ENCODE measurements at places on chromosomes 5 and 9.

- DNase-seq: no peak
Observed at GRCh38 chr5:93017376-93017775, 563.6 kb downstream of the NR2F1-AS1 start.

GRCh38 chr5:177300236-177300880 lies 3.2 kb downstream of the RAB24 start:
- DNase-seq: peak; percentile 72

- DNase-seq: no peak
Observed at GRCh38 chr9:83433846-83434245, 104.4 kb downstream of the FRMD3 start.

DNA sequence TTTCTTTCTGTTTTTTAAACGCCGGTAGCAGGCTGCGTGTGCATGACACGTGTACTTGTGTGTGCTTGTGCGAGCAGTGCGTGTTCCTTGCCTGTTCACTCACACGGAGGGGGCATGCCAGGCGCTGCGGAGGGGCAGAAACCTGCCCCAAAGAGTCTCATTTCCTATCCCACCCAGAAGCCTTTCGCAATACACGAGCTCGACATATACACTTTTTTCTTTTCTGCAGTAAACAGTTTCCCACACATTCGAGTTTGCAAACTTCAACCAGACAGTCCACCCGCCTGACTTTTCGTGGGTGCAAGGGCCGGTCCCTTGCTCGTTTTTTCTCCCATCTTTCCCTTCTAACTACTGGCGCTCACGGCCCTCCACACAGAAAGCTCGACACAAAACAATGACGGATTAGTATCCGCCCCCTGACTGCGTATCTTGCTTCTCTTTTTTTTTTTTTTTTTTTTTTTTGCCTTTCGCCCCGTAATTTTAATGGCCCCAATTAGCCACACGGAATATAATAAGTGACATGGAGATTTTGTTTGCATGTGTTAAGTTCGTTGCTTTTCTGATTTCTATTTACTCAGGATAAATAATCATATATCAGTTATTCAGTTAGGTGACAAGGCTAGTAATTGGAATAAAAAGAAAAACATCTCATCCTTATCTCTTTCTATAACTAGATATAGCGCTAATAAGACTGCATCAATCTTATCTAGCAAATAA lies 5.3 kb upstream of the OTP start:
- no peak for DNase-seq

DNA sequence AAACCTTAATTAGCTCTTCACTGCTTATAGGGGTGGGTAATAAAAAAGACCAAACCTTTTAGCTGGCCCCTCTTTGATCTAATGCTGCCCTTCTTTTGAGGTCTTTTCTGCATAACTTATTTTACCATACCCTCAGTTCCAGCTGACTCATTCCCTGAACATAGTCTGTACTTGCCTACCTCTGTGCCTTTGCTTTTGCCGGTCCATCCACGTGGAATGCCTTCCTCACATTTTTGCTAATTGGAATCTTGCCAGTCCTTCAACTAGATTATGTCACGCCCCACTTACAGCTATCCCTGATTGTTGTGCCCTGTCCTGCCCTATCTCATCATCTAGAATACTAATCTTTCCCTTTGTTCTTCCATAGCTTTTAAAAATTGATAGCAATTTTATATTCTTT lies 44.2 kb downstream of the FAF2 start:
- DNase-seq: peak; percentile 17

DNA sequence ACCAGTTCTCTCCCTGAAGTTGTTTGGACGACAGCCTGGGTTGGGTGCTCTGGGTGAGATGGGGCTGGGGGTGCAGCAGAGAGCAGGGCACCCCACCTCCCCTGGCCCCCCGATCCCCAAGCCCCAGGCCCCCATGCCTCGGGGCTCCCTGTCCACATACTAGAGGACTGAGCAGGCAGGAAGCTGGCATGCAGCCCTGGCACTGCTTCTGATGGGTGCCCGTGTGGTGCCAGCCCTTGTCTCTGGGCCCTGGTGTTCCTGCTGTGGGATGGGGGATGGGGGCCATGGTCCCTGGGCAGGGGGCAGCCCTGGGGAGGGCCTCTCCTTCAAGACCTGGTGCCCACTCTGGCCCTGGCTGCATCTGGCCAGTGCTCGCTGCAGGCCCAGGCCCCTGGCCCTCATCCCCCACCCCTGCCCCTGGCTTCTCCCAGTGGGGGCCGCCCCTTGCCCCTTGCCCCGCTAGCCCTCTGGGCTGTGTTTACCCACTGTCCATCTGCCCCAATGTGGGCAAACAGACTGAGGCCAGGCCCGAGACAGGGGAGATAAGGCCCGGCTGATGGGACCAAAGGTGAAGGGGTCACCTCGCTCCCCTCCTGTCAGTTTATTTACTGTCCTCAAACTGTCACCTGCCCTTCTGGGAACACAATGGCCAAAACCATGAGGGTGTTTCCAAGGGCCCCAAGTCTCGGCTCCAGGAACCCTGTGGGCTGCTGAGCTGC lies 67.3 kb upstream of the RXRA start:
- no peak for DNase-seq

- peak; percentile 86 for DNase-seq
Observed at GRCh38 chr5:94793113-94793815, 174.8 kb downstream of the SLF1 start.

GRCh38 chr9:89835666-89836065 lies 230.9 kb downstream of the GADD45G start:
- DNase-seq: no peak

GRCh38 chr9:68838245-68838644 lies 133.2 kb downstream of the PIP5K1B start:
- DNase-seq: no peak

DNA sequence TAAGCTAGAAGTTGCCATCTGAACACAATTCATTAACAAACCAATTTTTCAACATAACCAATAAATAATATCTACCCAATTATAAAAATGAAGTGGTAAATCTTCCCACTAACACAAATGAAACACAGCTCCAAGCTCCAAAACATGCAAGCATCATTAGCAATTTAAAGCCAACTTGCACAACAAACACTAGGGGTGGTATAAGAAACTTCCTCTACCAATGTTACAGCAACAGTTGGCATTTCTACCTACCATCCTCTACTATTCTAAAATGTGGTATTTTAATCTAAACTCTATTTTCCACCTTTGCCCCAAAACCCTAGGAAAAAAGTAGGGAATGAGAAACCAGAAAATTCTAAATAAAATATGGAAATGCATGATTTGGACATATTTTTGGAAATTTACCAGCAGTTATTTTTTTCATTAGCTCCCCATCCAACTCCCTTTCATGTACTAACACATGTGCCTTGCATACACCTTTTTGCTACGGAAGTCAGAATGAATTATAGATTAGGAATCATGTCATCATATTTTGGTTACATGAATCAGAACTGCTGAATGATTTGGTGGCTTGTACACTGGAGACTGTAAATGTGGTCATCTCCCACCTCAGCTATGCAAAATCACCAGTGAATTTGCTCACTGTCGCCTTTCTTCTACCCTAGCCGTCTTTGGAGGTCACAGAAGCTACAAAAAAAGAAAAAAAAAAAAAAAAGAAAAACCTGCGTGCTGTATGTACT lies 4.1 kb downstream of the NR6A1 start:
- DNase-seq: no peak

DNA sequence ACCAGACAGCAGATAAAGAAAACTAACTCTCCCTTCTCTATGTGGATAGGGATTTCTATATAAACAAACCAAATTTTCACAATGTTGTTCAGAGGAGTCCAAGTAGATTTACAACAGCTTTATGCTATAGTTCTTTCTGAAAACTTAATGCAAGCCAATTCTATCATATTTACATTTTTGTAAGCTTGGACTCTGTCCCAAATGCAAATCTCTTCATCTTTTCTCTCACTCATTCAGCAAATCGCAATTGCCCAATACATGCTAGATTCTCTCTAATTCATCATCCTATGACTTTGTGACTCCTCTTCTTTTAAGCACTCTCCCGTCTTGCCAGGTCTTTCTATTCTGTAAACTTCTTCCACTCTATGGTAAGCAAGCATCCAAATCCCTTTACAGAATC lies 39.1 kb upstream of the UGT3A2 start:
- no peak for DNase-seq

DNA sequence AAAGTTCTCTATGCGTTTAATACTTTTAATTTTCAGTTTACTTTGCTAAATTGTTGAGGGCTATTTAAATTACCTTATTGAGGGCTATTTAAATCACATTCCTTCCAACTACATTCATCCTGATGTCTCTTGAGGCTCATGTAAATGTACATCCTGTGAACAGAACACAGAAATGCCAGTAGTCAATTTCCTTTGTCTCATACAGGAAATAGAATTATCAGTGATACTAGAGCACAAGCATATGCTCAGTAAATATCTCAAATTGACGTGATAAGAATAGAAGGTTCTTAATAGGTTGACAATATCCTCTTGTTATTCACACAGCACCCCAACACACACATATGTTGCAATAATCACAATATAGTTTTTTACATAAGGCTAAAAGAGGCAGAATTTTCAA lies 449.0 kb downstream of the CYLC2 start:
- peak; percentile 21 for DNase-seq

- no peak for DNase-seq
Observed at GRCh38 chr9:116868201-116868600, 181.1 kb downstream of the TRIM32 start.

DNA sequence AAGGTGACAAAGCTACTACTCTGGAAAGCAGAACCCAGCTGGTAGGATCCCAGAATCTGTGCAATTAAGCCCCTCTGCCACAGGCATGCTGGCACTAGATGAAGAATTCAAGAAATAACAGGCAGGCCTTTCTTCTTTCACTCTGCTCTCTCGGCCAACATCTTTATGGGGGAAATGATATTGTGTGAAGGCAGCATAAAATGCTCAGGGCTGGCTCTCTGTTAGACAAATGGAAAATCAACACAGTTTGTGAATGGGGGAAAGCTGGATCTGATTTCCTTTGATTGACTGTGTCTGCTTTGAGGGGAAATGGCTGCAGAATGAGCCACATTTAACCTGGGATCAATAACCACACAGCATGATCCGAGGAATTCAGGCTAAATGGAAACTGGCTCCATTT lies 29.1 kb upstream of the AKNA start:
- no peak for DNase-seq

- DNase-seq: no peak
Observed at GRCh38 chr9:136722093-136722968, 10.0 kb downstream of the DIPK1B start.

GRCh38 chr9:106921341-106921899 lies 58.5 kb downstream of the ZNF462 start:
- peak; percentile 83 for DNase-seq

DNA sequence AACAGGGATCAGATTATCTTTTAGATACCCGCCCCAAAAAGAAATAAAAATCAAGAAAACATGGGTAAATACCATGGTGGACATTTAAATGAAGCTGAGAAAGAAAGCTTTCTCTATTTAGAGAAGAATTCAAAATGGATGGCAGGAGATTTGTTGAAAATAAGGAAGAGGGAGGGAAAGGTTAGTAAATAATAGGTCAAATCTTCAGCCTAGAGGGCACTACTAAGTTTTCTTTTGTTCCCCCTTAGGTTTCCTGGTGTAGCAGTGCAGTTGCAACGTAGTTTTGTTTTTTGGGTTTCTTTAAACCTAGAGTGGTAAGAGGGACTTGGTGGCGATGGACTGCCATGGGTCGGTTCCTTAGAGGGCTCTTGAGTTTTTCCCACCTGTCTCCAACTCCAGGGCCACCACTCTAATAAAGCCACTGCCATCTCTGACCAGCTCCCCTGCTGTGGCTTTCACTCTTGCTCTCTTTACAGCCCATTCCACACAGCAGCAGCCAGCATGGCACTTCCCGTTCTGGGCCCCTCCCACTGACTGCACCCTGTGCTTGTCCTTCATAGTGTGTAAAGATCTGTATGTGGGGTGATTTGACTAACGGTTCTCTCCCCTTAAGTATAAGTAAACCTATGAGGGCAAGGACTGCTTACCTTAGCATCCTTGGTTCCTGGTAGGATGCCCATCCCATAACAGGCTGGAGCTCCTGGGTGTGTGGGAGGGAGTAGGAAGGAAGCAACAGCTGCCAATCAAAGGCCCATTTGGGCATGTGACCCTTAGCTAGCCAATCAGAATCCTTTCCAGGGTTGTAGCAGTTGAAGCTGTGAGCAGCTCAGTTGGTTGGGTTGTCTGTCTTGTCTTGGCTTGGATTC lies 118.3 kb downstream of the SLC1A3 start:
- no peak for DNase-seq

DNA sequence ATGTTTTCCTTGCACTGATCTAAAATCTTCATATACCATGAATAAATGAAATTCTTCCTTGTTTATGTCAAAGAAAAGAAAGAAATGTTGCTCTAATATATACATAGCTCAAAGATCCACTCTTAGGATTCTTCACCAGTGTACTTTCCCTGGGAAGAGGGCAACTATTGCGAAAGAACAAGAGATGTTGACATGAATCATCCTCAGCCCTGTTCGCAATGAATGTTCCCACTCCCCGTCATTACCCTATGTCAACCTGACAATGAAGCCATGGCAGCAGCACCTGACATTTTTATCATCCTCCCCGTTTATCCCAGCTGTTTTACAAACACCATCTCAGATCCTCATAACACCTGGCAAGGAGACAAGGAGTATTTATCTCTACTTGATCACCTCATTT lies 409.1 kb upstream of the GRIA1 start:
- DNase-seq: no peak

Data from fibroblast of pulmonary artery (primary cell).